ENCODE measurements at places on chromosomes 12 and 14. TPM values are rescaled to one million over a fixed set of nuclear protein-coding genes. Genes with fewer than 3 reads are reported as not detected.

Gene HNF1A
- total RNA-seq = not detected

Gene MGP
- not detected for total RNA-seq

Gene EPYC
- not detected for total RNA-seq

Gene MFAP5
- not detected for total RNA-seq

Gene OVCH1
- not detected for total RNA-seq

Gene CAPZA3
- total RNA-seq = not detected

Gene KRT75
- not detected for total RNA-seq

Gene DACT1
- total RNA-seq = 0.21 TPM

Gene FAM181A
- not detected for total RNA-seq

Gene C12orf42
- total RNA-seq = 0.84 TPM

Gene CLEC1B
- total RNA-seq = not detected

Gene SLC8A3
- total RNA-seq = not detected

Gene NR1H4
- total RNA-seq = not detected

Gene CD163
- not detected for total RNA-seq

Gene DYRK4
- total RNA-seq = 22.8 TPM

Data from activated CD8-positive, alpha-beta memory T cell treated with anti-CD3 and anti-CD28 coated beads, Interleukin-2, amount 10 ng/mL, durations not matched to agents 7 days and 5 days (primary cell).